ENCODE measurements at places on chromosomes 7 and 10.

DNA sequence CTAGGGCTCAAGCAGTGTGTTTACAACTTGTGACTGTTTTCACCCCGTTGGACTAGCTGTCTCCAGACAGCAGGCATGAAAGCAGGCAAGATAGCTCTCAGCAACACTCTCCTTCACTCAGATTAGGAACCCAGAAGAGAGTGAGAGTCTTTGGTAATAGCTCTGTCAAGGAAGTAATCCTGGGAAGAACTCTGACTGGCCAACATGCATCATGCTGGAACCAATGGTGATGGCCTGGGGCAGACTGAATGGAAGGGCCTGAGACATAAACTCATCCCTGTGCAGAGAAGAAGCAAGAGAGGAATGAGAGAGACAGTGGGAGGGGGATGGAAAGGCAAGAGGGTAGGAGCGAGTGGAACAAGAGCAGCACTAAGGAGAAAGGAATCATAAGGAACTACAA is 48.9 kb downstream of the AKR1D1 start:
- DNase-seq, result no peak

- no peak for DNase-seq
Observed at GRCh38 chr10:98519841-98520240, 73.1 kb upstream of the HPS1 start.

GRCh38 chr7:158460665-158461064 is 127.0 kb downstream of the PTPRN2 start:
- no peak for DNase-seq

DNA sequence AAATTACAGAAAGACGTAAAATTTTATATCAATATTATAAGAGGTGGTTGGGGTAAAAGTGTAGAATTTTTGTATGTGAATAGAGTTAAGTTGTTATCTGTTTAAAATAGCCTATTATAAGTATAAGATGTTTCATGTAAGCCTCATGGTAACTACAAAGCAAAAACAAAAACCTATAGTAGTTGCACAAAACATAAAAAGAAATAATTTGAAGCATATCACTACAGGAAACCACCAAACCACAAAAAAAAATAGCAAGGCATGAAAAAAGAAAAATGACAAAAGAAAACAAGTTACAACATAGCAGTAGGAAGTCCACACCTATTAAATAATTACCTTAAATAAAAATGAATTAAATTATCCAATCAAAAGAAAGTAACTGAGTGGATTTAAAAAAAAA is 12.4 kb upstream of the GSTK1 start:
- no peak for DNase-seq

DNA sequence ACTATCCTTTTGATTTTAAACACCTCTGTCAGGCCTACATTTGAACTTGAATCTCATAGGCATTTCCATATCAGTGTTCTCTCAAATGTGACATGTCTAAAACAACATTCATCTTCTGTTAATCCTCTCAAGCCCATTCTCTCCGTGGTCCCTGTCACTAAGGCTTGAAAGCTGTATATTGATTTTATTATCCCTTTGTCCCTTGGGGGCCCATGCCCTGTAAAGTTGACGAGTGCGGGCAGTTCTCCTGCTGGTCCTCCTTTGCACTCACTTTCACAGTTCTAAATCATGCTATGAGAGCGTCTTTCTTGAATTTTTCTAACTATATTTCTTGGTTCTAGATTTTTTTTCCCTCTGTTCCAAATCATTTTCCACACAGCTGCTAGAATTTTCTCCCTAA is 27.3 kb downstream of the GALNT11 start:
- DNase-seq, result no peak

DNA sequence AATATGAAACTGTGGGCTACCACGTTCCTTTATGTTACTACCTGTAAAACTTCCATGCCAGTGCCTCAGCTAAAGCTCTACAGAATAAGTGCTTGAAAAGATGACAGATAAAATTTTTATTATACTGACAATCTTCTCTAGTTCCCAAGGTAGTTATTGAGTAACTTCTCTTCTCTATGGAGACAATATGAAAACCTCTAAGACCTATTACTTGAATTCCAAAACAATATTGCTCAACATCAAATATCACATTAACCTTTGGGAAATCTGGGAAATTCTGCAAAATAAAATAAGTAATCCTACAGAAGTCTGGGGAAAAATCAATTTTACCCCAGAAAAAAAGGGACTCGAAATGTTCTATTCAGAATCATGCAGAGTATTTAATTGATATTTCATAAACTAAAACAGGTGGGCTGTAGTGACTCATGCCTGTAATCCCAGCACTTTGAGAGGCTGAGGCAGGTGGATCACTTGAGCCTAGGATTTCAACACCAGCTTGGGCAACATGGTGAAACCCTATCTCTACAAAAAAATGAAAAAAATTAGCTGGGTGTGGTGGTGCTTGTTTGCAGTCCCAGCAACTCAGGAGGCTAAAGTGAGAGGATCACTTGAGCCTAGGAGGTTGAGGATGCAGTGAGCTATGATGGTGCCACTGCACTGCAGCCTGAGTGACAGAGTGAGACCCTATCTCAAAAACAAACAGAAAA is 23.8 kb upstream of the ANK3 start:
- DNase-seq, result no peak

- DNase-seq, result no peak
Observed at GRCh38 chr10:51620131-51620530, 79.3 kb downstream of the CSTF2T start.

GRCh38 chr7:80705130-80705781 is 66.8 kb downstream of the CD36 start:
- no peak for DNase-seq

GRCh38 chr10:4034907-4035598 is 250.0 kb upstream of the KLF6 start:
- DNase-seq, result peak; percentile 23

- no peak for DNase-seq
Observed at GRCh38 chr7:51161937-51162336, 154.7 kb downstream of the COBL start.

GRCh38 chr10:132432176-132432540 is 35.2 kb downstream of the PWWP2B start:
- no peak for DNase-seq

DNA sequence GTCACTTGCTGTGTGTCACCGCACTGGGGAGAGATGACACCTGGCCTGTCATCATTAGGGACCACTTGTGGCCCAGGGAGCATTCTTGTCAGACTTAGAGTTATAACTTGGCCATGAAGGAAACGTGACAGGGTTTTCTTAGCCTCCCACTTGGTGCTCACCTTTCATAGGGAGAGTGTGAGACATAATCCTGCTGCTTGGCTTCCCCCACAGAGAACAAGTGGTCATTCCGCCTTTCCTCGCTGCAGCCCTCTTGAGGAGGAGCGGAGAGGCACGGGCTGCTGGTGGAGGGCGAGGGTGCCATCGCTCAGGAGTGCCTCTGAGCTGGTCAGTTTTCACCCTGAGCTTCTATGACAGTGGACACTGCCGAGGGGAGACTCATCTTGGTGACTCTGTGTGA is 125.0 kb upstream of the GJD4 start:
- no peak for DNase-seq

GRCh38 chr10:30073767-30074060 is 14.3 kb upstream of the JCAD start:
- no peak for DNase-seq

- peak; percentile 55 for DNase-seq
Observed at GRCh38 chr7:37310327-37311080, 138.2 kb downstream of the ELMO1 start.

DNA sequence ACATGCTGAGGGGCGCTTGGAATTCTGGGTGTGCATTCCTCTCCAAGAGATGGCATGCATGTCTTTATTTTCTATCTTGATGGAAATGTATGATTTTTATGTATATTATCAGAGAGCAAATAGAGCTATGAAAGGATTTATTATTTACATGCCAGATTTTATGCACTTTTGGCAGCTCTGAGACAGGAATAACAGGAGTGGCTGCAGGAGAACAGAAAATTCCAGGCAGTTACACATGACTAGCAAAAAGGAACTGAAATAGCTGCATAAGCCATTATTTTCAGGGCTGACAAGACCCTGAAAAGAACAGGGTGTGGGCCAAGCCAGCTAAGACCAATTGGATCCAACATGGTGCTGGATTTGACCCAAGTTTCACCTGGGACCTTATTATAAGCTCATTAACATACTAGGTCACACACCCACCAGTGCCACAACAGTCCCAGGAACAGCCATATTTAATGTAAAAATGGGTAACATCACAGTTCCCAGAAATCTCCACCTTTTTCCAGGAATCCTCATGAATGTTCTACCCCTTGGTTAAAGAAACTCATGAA is 43.2 kb upstream of the ACSL5 start:
- DNase-seq, result no peak

DNA sequence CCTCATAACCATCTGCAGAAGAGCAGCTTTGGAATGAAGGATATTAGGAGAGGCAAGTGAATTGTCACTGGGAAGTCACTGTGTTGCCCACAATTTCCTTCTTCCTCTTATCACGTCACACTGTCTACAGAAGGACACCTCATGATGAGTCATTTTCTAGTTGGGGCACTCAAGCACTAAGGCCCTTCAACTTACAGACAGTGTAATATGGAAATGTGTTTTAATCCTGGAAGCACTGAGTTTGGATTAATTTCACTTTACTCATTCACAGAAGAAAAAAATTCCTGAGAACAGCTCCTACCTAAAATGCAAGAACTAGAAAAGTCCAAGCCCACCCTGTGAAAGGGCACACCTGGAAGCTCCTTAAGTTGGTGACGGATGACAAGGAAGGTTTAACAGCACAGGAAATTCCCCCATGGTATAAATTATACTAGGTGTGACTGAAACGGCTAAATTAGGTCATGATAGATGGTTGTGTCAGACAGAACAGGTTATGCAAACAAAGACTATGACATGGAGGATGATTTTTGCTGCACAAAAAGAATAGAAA is 56.6 kb downstream of the PARD3 start:
- DNase-seq, result no peak

GRCh38 chr10:30839652-30840051 is 192.0 kb downstream of the ZNF438 start:
- DNase-seq, result no peak

DNA sequence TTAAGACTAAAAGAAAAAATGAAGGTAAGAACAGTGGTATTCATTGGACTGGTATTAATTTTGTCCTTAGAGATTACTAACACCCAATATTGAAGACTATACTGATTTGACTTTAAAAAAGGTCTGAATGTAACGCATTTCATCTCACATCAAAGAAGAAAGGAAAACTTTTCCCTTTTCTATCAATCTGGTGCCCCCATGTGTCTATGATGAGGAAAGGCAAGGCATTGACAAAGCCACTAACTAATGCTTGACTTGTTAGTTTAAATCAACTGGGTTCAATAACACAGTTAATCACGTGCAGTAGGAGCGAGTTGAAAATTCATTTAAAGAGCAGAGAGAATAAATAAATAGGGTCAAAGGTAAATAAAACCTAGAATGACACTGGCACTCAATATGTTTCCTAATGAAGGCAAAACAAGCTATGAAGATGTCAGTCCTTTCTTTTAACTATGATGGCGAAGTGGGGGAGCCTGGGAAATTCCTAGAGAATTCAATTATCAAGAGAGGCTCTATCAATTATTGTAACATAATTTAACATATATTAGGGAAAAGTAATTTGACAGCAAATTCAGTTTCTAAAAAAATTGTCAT is 180.9 kb downstream of the ANK3 start:
- DNase-seq, result peak; percentile 3

GRCh38 chr7:3280946-3281656 is 20.0 kb upstream of the SDK1 start:
- DNase-seq, result no peak

DNA sequence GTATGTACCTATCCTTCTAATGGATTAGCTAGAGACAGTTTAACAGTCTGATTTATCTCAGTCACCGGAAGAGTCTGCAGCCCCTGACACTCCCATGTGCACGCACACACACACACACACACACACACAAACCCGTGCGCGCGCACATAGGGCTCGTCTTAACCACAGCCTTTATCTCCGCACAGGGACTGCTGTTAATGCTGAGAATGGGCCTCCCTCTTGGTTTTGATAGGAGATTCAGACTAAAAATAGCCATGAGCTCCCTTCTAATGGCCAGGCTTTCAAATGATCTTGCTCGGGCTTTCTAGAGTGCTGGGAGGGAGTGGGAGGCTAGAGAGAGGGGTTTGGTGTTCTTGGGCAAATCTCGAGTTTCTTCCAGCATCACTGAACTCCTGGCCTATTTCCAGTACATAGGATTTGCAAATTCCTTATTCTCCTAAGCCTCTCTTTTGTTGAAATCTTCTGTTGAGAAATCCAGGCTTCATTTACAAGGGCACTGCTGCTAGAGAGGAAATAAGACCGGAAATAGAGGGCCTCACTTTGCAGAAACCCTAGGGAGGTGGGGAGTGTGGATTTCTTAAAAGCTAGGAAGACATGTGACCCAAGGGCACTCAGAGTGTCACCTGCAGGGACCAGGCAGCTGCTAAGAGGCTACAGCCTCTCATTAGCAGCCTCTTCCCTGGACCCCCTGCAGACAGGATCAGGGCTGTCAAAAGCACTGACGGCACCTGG is 2.4 kb downstream of the TMEM72 start:
- DNase-seq, result peak; percentile 37

GRCh38 chr7:41629711-41630111 is 73.2 kb downstream of the INHBA start:
- no peak for DNase-seq

GRCh38 chr7:81183326-81183725 is 264.5 kb upstream of the SEMA3C start:
- no peak for DNase-seq

DNA sequence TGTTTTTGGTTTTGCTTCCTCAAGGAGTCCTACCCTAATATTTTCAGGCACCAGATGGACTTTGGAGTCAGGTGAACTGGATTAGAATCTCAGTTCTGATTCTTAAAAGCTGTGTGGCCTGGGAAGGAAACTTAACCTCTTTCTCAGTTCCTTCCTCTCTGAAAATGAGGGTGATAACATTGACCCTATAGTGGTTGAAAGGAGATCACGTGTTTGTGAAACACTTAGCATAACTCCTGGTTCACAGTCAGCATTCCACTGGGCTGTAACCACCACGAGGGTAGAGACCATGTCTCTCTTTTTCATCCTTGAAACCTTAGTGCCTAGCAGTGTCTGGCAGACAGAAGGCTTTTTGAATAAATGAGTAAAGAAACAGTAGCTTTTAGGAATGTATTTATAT is 16.7 kb downstream of the LSMEM1 start:
- no peak for DNase-seq

GRCh38 chr7:11946794-11947193 is 114.8 kb upstream of the THSD7A start:
- no peak for DNase-seq

GRCh38 chr7:2883101-2883500 is 39.0 kb upstream of the GNA12 start:
- no peak for DNase-seq

DNA sequence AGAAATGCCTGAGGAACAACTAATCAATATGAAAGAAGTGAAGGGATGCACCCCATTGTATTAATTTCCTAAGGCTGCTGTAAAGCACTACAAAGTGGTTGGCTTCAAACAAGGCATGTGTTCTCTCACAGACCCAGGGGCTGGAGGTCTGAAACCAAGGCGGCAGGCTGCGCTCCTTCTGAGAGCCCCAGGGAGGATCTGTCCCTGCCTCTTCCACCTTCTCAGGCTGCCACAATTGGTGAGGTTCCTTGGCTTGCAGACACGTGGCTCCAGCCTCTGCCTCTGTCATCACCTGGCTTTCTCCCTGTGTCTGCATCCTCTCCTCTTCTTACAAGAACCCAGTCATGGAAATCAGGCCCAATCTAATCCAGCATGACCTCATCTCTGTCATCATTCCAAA is 110.1 kb downstream of the TNS3 start:
- no peak for DNase-seq

All from CD4-positive, alpha-beta T cell treated with Interleukin-1 beta for 1 hour (primary cell).